HCT116 (cell line): ENCODE measurements at places on chromosomes 11 and 22. TPM values are rescaled to one million over a fixed set of nuclear protein-coding genes. Genes with fewer than 3 reads are reported as not detected.

GRCh38 chr11:58914821-58915543 lies 24.3 kb upstream of the GLYATL1 start:
- H3K4me3 ChIP-seq = no peak overlapping the region
- peaks cover 6% of the 10 kb centered on the region; the same call in 1 of the 2 replicates for H3K4me1 ChIP-seq
- H3K27me3 ChIP-seq = no peaks in the 10 kb centered on the region
- H3K27ac ChIP-seq = no peak overlapping the region
- DNase-seq = no peak

GRCh38 chr11:19691815-19692500 lies 20.7 kb upstream of the NAV2 start:
- no peaks in the 10 kb centered on the region for H3K36me3 ChIP-seq
- no peaks in the 10 kb centered on the region; the same call in 1 of the 2 replicates for H3K27me3 ChIP-seq
- no peak overlapping the region for H3K27ac ChIP-seq
- no peak overlapping the region for H3K4me3 ChIP-seq
- no peaks in the 10 kb centered on the region for H3K4me1 ChIP-seq

- H3K4me3 ChIP-seq = no peak overlapping the region
- no peaks in the 10 kb centered on the region for H3K27me3 ChIP-seq
- no peaks in the 10 kb centered on the region for H3K36me3 ChIP-seq
- H3K27ac ChIP-seq = no peak overlapping the region
Observed at GRCh38 chr11:3865388-3866193, 10.1 kb downstream of the STIM1 start.

The SMC1B gene
- not detected for total RNA-seq

DNA sequence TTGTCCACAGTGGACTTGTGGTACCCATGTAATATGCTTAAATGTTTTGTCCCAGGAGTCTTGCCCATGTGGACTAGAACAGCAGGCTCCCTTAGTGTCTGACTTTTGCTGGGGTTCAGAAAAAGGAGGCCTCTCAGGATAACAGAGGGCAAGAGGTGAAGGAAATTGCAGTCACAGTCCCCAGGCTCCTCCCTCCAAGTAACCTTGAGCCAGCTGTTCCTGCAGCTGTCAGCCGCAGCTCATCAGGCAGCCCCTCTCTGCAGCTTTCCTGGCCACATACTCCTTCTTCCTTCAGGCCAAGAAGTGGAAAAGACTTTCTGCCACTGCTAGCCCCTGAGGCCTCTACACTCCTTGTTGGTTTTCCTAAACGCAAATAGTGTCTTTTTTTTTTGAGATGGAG lies 6.3 kb upstream of the MYO18B start:
- no peak overlapping the region for H3K4me3 ChIP-seq
- no peaks in the 10 kb centered on the region for H3K27me3 ChIP-seq
- no peak for DNase-seq

The C11orf16 gene
- total RNA-seq = not detected

DNA sequence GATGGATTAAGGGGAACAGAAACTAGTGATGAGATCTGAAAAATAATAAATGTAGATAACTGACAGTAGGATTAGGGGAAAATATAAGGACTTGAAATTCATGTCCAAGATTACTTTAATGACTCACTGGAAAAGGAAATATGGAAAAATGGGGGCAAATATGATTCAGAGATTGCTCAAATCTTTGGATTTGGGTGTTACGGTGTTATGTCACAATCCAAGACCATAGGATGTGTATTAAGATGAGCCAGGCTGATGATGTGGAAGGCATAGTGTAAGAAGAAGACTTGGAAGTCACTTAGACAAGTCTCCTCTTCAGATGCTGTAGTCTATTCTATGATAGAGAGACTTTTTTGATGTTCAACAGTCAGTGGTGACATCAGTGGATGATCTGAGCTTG lies 323.7 kb downstream of the LUZP2 start:
- no peaks in the 10 kb centered on the region for H3K27me3 ChIP-seq
- H3K4me3 ChIP-seq = no peak overlapping the region
- no peak overlapping the region for H3K27ac ChIP-seq
- DNase-seq = no peak

DNA sequence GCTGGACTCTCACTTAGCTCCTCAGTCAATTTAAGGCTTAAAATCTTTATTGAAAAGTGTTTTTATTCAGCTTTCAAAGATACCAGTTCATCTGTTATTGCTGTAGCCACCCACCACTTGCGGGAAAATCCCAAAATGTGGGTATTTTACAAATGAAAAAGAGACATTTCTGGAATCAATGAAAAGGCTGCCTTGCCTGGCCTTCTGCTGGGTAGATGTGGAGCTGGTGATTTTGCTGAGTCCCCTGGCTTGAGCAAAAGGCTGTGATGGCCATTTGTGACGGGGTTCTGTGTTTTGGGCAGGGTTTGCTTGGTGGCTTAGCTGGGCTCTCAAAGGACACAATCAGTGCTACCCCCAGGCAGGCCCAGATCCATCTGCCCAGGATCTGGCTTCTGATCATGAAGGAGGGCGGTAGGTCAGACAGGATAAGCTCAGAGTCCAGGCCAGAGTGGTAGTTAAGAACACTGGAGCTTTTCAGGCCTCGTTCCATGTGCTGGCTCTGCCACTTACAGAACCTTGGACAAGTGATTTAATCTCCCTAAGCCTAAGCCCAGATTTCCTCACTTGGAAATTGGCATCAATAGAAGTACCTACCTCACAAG lies 36.1 kb downstream of the UBASH3B start:
- H3K27me3 ChIP-seq = no peaks in the 10 kb centered on the region
- no peaks in the 10 kb centered on the region for H3K4me1 ChIP-seq
- H3K36me3 ChIP-seq = no peaks in the 10 kb centered on the region

GRCh38 chr11:11519184-11519583 lies 102.6 kb downstream of the GALNT18 start:
- no peaks in the 10 kb centered on the region for H3K4me1 ChIP-seq
- no peaks in the 10 kb centered on the region for H3K27me3 ChIP-seq
- no peaks in the 10 kb centered on the region for H3K36me3 ChIP-seq
- H3K27ac ChIP-seq = no peak overlapping the region
